ENCODE measurements at places on chromosomes 1 and 21.
A peak's percentile ranks its signal among the peaks of the same experiment; 100 is the strongest.

DNA sequence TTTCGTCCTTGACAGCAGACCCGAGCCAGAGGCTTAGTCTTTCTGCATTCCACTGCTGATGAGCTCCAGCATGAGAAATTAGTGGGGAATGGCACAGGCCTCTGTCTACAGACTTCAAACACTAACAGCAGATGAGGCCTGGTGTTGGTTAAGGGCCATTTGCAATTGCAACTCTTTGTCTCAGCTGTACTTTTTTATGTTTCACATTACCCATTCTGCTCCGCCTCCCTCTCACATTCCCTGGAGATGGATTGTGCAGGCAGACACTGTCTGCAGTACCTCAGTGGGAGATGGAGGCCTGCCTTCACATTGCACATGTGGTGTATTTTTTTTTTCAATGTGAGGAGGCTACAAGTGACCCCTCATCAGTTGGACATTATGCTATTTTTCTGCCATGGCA lies 370.2 kb downstream of the DUSP10 start:
- no peak for DNase-seq

GRCh38 chr1:156012051-156012817 lies 8.5 kb downstream of the SSR2 start:
- DNase-seq, result no peak

DNA sequence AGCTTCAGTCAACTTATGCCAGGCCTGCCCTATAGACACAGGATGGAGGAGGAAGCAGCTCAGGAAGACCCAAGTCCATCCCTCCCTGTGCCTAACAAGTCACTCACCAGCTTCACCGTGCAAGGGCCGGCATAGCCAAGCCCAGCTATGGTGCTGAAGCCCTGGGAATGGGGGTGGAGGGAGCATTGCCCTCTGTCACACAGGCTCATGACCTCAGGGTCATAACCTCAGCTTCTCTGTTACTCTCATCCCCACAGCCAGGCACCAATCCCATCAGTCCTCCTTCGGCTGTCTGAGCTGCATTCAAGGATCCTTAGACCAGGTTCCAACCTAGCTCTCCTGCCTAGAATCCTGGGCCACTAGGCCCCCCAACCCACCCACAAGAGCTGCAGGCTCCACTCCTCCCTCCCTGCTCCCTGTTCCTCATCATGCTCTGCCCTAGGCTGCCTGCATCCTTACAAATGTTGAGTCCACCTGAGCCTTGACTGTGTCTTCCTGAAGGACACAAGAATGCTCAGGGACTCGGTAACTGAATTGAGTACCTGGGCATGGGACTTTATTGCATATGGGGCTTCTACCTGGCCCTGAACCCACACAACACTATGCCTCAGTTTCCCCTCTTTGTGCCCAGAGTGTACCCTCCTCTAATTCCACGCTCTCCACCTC lies 1.7 kb downstream of the CD244 start:
- no peak for DNase-seq

GRCh38 chr1:155022136-155022926 lies 11.2 kb downstream of the DCST2 start:
- DNase-seq, result no peak

GRCh38 chr1:99598738-99599411 lies 47.0 kb upstream of the PALMD start:
- DNase-seq, result no peak

- no peak for DNase-seq
These were observed 293.6 kb downstream of the HLX start for GRCh38 chr1:221172841-221173240.

- DNase-seq, result no peak
These were observed 22.6 kb upstream of the CAMK1G start for GRCh38 chr1:209560952-209561351.

DNA sequence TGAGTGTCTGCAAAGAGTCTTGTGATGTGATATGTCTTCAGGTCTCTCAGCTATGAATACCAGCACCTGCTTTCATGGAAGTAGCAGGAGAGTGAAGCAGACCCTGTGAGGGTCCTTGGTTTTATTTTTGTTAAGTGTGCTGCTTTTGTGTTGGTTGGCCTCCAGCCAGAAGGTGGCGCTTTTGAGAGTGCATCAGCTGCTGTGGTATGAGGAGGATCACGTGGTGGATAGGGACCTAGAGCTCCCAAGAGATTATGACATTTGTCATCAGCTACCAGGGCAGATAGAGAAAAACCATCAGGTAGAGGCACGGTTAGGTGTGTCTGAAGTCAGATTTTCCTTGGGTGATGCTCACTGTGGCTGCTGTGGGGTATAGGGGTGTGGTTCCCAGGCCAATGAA lies 1232.1 kb downstream of the MRPL39 start:
- DNase-seq, result no peak

GRCh38 chr1:201731142-201731541 lies 97.8 kb upstream of the IPO9 start:
- DNase-seq, result no peak

GRCh38 chr1:25031966-25032667 lies 102.0 kb upstream of the RUNX3 start:
- DNase-seq, result peak; percentile 37

- no peak for DNase-seq
These were observed 7.5 kb downstream of the TPRG1L start for GRCh38 chr1:3632298-3632697.

DNA sequence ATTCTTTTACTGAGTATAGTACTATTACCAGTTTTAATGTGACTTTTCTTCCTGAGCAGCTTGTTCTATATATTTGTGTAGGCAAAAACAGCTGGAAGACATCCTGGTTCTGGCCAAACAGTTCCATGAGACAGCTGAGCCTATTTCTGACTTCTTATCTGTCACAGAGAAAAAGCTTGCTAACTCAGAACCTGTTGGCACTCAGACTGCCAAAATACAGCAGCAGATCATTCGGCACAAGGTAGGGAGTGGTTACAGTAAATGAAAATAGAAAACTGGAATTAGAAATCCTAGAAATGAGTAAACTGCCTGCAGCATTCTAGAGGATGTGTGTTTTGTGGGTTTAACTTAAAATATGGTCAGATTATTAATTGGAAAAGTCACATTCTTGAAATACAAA lies 64.1 kb upstream of the BMP8A start:
- DNase-seq, result no peak

GRCh38 chr1:28083876-28084275 lies 4.5 kb downstream of the EYA3 start:
- no peak for DNase-seq

GRCh38 chr1:198261886-198262285 lies 105.1 kb downstream of the NEK7 start:
- DNase-seq, result no peak

GRCh38 chr1:116574581-116575291 lies 3.9 kb upstream of the CD58 start:
- no peak for DNase-seq

GRCh38 chr1:116125758-116126157 lies 14.6 kb downstream of the MAB21L3 start:
- DNase-seq, result no peak

DNA sequence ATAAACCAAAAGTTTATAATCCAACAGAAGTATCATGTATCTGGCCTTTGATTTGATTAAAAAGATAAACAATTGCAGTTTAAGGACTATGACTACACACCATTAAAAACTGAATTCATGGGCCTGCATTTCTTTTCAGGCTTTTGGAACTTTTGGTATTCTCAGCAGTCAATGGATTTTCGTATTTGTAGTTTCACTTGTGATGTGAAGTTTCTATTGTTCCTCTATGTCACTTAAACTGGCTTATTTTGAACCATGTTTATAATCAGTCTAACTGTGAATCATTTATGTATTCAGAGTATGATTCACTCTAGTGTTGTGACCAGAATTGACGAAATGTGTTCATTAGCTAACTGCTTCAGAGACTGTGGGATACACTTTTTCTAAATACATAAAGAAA lies 132.9 kb downstream of the COQ8A start:
- no peak for DNase-seq

DNA sequence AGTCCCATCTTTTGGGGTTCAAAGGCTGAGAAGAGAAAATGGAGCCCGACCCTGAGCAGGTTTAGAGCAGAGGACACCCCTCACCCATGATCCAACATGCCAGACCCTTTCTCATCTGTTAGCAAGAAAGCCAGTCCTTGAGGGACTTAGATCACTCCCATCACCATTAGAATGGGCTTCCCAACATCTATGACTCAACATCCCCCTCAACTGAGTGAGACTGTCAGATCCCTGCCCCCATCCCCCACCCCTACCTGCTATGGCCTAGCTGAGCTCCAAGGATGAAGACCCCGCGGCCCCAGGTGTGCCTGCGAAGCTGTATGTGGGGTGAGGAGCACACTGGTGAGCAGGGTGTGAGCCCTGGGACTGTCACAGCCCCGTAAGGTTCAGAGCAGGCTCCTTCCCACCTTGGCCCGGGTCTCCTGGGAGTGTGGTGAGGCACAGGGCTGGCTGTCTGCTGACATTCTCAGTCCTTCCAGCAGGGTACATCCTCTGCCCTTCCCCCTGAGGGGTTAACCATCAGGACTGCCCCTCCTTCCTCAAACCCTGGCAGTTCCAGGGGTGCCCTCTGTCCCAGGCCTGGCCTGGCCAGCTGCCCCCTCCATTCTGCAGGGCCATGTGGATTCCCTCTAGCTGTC lies 21.4 kb upstream of the BLACAT1 start:
- DNase-seq, result no peak

DNA sequence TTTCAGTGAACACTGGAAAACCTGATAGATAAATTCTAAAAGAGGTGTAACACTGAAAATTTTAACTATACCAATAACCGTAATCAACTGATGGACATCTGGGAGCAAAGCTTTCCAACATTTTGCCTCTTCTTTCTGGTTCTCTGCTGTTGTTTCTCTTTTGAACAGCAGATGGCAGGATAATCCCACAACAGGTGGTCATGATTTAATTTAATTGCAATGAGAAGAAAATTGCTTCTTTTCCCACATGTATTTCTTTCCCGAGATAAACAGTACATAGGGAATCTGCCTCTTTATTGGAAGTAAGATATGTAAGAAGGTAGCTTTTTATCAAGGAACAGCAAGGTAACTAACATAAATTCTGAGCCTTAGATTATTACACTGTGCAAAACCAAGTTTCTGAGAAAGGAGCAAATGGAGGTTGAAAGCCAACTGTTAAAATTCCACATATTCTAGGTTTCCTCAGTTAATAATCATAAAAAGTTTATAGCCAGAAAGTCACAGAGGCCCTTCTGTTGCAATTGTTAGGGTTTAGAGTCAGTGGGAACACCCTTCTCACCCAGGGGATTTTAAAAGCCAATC lies 72.9 kb downstream of the RPS6KA1 start:
- no peak for DNase-seq

GRCh38 chr1:44652445-44653106 lies 21.7 kb downstream of the TMEM53 start:
- peak; percentile 66 for DNase-seq

- DNase-seq, result no peak
These were observed 99.5 kb downstream of the CACHD1 start for GRCh38 chr1:64569411-64569810.

DNA sequence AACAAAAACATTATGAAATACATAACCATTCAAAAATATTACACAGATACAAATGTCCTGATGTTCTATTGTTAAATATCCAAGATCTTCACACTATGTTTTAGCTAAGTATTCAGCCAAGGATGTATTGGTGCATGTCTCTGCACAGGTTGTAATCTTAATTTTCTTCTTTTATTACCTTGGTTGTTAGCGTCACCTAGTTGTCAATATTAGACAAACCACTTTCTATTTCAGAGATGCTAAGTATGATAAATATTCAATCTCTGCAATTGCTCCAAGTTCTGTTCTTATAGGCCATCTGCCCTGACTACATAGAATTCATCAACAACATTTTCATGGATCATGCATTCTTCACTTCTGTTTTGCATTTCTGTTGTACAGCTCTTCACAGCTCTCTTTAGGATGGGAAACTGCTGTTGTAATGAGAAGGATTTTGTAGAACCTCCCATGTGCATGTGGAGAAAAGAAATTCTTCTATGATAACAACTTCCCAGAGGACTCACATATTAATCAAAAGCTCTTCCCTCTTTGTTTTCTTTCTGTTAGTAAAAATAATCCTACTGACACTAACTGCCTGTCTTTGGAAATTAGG lies 380.1 kb downstream of the NUF2 start:
- DNase-seq, result no peak

DNA sequence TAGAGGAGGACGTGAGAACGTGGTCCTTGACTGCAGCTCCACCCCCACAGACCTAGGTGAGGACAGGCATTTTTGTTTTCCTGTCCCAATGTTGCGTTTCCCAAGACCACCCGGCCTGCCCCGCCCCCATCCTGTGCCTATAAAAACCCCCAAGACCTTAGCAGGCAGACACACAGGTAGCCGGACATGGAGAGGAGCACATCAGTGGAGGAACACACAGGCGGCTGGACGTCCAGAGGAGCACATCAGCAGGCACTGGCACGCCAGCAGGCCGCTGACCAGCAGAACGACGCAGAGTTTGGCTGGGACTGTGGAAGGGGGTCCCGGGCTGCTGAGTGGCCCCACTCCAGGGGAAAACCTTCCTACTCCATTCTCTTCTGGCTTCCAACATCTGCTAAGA lies 12.7 kb upstream of the HMGCL start:
- DNase-seq, result no peak

GRCh38 chr1:41333146-41333784 lies 28.0 kb upstream of the FOXO6 start:
- no peak for DNase-seq

DNA sequence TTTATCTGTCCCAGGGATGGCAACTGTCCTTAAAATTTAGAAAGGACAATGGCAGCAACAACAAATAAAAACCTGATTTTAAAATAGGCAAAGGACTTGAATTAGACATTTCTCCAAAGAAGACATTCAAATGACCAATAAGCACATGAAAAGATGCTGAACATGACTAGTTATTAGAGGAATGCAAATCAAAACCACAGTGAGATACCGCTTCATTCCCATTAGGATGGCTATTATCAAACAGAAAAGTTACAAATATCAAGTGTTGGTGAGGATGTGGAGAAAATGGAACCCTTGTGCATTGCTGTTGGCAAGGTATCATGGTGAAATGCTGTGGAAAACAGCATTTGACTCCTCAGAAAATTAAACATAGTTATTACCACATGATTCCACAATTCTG lies 120.7 kb downstream of the CRB1 start:
- no peak for DNase-seq

GRCh38 chr1:226201029-226201593 lies 14.6 kb upstream of the ACBD3 start:
- no peak for DNase-seq

GRCh38 chr1:68144856-68145255 lies 87.5 kb downstream of the WLS start:
- no peak for DNase-seq
